Activated naive CD4-positive, alpha-beta T cell (primary cell): ENCODE measurements at places on chromosomes 5 and 9.
A peak's percentile ranks its signal among the peaks of the same experiment; 100 is the strongest.

DNA sequence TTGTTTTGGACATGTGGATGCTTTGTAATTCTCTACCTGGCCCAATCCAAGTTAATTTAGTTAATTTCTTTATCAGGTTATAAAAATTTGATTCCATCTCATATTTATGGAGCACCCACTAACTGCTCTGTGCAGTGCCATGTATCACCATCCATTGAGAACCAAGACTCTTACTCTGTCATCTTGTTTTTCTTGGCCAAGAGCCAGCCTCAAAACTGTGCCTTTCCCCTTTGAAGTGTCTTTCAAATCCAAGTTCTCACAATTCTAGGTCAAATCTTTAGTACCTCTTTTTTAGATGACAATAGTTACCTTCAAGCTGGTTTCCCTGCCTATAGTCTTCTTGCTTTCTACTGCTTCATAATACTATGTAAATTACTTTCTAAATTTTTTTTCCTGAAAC is 3.2 kb downstream of the COMMD10 start:
- no peak for DNase-seq

DNA sequence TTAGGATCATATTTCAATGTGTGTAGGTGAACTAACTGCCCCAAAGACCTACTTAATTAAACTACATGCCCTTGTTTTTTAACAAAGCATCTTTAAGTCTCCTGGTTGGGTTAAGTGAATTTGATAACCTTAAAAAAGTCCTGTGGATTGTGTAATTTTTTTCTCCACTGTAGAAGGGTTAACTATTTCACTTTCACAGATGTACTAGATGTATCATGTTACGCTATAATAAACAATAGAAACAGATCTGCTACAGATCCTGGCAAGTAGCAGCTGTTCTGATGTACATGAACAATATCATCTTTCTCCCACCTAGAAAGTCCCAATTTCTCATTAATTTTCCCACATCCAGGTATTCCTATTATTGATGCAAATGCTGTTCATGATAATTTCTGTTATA is 18.9 kb downstream of the KIF24 start:
- DNase-seq, result no peak

- no peak for DNase-seq
Measured at GRCh38 chr9:83413367-83413766, 124.8 kb downstream of the FRMD3 start.

DNA sequence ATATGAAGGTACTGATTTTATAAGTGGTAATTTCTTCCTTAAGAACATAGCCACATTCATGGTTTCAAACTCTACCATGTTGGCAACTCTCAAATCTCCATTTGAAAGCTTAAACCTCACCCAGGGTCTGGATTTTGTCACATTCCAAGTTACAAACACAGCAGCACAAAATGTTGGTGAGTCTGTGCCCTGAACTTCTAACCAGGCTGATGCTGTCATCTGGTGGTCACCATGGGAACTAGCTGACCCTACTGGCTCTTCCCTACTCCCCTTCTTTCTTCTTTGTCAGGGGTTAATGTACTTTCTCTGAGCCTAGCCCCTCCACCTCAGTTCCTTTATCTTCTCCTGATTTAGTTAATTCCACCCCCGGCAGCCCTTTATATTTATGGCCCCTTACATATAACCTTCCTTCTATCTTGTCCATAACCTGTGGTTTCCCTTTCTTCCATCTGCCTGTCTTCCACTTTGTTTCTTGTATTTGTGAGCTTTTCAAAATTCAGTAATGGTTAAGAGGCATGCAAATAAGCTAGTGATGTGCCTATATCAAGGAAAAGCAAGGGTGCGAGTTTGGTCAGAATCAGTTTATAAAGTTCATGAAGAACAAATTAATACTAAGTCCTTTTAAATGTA is 35.9 kb downstream of the TGFBR1 start:
- no peak for DNase-seq

- DNase-seq, result peak; percentile 23
Measured at GRCh38 chr9:131394464-131395156, 724 bp downstream of the PRRC2B start.

GRCh38 chr9:70257991-70258691 is 637 bp upstream of the SMC5 start:
- no peak for DNase-seq

DNA sequence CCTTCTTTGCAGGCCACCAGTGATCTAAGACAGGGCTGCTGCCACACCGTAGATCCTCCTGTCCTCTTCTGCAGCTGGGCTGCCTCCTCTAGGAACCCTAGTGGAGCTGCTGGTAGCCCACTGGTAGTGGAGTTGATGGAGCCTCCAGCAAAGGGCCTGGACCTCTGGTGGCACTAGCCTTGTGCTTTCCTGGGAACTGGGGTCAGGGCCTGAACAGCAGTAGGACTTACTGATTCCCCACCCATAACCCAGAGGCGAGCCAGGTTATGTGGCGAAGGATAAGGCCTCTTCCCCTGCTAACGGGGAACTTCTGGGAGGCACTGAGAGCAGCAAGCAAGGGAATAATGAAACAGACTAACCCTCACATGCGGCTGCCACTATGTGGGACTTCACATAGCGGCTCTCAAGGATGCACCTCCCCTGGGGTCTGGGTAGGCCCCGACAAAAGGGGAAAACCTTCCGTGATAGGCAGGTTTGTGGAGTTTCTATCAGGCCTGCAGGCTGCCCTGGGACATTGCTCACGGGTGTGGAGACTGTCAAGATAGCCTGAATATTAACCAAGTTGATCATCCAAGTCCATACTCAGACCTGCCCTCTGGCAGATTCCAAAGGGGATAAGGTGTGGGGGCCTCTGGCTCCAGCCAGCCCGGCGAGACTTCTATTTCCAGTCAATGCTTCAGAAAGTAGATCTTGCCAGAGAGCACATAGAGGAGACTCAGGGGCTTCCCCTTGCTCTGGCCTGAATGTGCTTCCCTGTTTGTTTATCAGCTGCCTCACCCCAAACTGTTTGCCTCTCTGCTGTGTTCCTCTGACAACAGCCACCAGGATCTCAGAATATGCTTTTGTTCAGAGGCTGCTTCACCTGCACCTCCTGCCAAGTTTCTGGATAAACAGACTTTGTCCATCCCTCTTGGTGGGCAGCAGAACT is 7.4 kb downstream of the SLC22A4 start:
- DNase-seq, result no peak

DNA sequence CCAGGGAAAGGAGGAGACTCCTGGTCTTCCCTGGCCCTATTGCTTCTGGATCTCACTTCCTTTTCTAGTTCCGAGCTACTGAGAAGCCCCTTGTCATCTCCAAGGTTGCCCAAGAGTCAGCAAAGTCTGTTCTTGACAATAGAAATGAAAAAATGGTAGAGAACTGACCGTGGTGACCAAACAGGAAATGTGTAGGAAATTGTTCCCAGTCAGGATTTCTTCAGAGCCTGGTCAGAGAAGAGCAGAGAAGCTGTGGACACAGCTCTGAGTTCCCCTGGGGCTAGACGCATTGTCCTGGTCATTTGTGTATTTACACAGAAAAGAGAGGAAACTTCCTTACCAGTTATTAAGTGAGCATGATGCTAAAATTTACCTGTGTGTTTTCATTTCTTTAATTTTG is 35.6 kb downstream of the S1PR3 start:
- no peak for DNase-seq
